ENCODE measurements at places on chromosomes 2 and 18.

GRCh38 chr2:141741652-141742051 lies 389.2 kb downstream of the LRP1B start:
- DNase-seq, result no peak

DNA sequence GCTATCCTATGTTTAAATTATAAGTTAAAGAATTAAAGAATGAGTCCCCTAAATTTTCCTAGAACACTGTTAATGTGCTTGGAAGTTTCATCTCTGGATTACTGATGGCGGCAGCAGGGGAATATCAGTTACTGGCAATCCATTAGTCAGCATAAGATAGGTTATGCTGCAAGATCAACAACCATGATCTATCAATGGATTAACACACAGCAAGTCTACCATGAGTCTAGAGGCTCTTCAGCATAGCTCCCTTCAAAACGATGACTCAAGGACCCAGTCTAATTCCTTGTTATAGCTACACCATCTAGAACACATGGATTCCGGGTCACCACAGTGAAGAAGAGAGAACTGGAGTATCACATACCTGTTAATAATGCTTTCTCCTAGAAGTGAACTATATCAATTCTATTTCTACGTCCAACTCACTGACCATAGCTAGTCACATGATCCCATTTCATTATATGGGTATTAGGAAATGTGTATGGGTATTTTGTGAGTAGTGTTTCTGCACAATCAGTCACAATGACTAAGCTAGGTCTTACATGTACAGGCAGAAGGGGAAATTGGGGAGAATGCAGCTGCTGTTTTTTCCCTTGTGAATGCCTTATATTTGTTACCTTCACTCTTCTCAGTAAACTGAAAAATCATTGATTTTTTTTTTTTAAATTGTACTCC lies 108.3 kb upstream of the MAPRE2 start:
- no peak for DNase-seq

DNA sequence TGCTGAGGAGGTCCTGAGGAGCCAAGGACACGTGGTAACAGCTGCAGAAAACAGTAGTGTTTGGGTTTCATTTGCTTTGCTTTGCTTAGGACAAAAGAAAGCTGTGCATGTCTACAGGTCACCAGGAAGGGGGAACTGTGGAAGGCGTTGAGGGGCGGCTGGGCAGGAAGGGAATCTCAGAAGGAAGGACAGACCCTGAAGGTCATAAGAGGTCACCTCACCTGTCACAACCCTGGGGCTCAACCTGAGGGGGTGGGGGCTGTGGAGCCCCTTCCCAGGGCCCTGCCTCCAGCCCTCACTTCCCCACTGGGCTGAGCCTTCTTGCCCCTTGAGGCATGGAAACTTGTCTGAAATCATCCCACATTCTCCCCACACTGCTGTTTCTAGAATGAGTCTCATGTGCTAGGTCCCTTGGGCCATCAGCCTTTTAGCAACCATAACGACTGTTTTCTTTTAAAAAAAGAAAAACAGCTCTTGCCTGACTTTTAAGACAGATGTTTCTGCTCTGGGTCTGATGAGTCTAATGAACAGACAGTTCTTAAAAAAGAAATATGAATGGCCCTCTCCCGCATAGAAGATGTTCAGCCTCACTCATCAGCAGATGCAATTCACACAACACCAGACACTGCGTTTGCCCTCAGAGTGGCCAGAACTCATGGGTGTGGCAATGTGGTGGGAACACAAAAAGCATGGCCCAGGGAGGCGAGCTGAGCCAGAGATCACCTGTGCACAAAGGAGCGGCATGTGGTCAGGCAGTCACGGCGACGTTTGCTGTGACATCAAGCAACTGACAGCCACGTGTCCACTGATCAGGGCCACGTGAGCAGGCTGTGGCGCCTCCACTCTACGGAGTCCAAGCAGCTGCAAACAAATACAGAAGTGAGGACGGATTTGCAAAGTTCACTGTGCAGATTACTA lies 84.0 kb downstream of the SEPTIN10 start:
- DNase-seq, result no peak

DNA sequence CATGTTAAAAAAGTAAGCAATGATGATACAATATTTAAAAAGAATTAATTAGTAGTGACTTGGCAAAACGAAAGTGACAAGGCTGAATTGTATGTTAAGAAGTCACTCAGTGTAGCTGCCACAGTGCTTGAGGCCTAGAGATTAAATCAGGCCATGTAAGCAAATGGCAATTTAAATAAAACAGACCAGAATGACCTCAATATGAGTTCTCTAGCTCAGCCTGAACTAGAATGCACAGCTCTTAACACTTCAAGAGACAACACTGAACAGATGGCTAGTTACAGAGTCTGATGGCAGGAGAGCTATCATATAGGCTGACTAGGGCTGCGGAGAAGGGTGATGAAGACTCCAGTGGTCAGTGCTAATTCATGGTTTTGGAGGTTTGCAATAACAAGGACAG lies 117.9 kb upstream of the ZBTB14 start:
- no peak for DNase-seq
